ENCODE measurements at places on chromosomes 13 and 19. TPM values are rescaled to one million over a fixed set of nuclear protein-coding genes. Genes with fewer than 3 reads are reported as not detected.
A peak's percentile ranks its signal among the peaks of the same experiment; 100 is the strongest.

DNA sequence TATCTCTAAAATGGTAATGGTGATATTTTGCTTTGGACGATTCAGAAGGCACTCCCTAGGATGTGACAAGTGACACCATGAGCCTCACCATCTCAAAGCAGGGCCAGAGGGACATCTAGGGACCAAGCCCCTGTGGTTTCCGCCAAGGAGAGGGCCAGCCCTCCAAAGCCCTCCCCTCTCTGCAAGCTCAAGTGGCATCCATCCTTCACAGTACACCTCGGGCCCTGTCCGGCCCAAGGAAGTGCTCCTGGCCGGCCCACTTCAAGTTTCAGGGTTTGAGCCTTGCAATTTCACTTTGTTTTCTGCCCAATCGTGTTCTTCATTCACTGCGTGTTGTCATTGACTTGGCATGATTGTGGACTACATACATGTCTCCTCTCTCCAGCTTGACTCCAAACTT is 82.5 kb downstream of the TSHZ3 start:
- no peaks in the 10 kb centered on the region for H3K36me3 ChIP-seq
- H3K4me3 ChIP-seq = no peak overlapping the region
- no peak for DNase-seq
- no peaks in the 10 kb centered on the region for H3K4me1 ChIP-seq
- H3K27ac ChIP-seq = no peak overlapping the region

DNA sequence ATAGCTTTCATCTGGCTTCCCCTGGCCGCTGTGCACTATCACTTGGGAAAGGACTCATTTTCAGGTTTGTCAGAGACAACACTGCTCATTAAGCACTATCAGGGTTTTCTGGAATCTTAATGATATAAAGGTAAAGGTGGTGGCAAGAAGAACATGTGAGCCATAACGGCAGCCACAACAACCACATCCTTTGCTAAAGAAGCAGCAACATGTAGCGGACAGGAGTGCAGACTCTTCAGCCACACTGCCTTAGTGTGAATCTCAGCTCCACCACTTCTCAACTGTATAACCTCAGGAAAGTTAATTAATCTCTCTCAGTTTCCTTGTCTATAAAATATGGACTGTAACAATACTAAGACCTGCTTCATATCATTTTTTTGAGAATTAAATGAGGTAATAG is 24.1 kb upstream of the MIR17HG start:
- H3K27me3 ChIP-seq = no peaks in the 10 kb centered on the region
- H3K27ac ChIP-seq = no peak overlapping the region
- H3K4me3 ChIP-seq = no peak overlapping the region
- no peak for DNase-seq

DNA sequence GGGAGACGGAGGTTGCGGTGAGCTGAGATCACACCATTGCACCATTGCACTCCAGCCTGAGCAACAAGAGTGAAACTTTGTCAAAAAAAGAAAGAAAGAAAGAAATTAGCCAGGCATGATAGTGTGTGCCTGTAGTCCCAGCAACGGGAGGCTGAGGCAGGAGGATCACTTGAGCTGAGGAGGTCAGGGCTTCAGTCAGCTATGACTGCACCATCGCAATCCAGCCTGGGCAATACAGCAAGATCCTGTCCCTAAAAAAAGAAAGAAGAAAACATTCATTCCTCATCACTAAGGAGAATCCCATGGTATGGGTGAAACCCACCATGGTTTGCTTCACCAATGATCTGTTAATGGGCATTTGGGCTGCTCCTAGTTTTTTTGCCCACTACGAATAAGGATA is 13.0 kb upstream of the AP1M2 start:
- H3K4me3 ChIP-seq = no peak overlapping the region
- no peaks in the 10 kb centered on the region for H3K36me3 ChIP-seq
- peaks cover 24% of the 10 kb centered on the region for H3K4me1 ChIP-seq
- no peak overlapping the region for H3K27ac ChIP-seq

GRCh38 chr13:49939321-49939720 is 3.2 kb upstream of the SPRYD7 start:
- H3K27ac ChIP-seq = no peak overlapping the region
- no peaks in the 10 kb centered on the region for H3K4me1 ChIP-seq
- no peak overlapping the region for H3K4me3 ChIP-seq
- no peaks in the 10 kb centered on the region for H3K36me3 ChIP-seq

DNA sequence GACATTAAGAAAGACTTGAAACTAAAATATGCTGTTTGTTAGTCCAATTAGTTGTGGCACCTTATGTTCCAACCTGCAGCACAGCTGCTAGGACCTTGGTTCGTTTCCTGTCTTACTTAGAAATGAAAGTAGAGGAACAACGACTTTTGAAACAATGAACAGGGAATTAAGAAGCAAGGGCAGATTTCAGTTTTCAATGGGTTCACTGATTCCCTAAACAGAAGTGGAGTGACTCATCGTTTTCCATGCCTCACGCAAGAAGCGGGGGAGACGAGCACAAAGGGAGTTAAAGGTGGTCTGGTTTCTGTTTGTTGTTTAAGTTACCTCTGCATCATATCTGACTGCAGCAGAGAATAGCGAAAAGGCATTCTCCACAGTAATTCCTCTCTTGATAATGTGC is 44.8 kb downstream of the PHF11 start:
- H3K4me1 ChIP-seq = no peaks in the 10 kb centered on the region
- no peak overlapping the region for H3K27ac ChIP-seq
- no peak for DNase-seq

DNA sequence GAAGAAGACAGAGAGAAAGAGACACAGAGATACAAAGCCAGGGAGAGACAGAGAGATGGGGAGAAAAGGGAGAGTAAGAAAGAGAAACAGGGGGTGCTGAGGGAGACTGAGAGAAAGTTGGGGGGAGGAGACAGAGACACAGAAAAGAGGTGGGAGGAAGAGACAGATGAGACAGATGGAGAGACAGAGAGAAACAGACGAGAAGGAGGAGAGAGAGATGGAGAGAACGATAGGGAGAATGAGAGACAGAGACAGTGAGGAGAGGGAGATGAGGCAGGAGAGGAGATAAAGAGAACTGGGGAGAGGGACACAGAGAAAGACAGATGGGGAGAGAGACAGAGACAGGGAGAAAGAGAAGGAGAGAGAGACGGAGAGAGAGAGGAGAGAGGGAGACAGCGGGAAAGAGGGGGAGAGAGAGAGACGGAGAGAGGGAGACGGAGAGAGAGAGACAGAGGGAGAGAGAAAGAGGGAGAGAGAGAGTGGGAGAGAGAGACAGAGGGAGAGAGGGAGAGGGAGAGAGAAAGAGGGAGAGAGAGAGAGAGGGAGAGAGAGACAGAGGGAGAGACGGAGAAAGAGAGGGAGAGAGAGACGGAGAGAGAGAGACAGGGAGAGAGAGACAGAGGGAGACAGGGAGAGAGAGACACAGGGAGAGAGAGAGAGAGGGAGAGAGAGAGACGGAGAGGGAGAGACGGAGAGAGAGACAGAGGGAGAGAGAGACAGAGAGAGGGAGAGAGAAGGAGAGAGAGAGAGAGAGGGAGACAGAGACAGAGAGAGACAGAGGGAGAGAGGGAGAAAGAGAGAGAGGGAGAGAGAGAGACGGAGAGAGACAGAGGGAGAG is 12.6 kb downstream of the JOSD2 start:
- H3K36me3 ChIP-seq = no peaks in the 10 kb centered on the region
- no peak overlapping the region for H3K27ac ChIP-seq
- H3K4me3 ChIP-seq = no peak overlapping the region

- H3K36me3 ChIP-seq = peaks cover 34% of the 10 kb centered on the region
- no peaks in the 10 kb centered on the region for H3K4me1 ChIP-seq
- no peak for DNase-seq
- H3K27ac ChIP-seq = no peak overlapping the region
- no peak overlapping the region for H3K4me3 ChIP-seq
- no peaks in the 10 kb centered on the region for H3K27me3 ChIP-seq
Measured at GRCh38 chr19:17517898-17518297, 6.4 kb downstream of the PGLS start.

DNA sequence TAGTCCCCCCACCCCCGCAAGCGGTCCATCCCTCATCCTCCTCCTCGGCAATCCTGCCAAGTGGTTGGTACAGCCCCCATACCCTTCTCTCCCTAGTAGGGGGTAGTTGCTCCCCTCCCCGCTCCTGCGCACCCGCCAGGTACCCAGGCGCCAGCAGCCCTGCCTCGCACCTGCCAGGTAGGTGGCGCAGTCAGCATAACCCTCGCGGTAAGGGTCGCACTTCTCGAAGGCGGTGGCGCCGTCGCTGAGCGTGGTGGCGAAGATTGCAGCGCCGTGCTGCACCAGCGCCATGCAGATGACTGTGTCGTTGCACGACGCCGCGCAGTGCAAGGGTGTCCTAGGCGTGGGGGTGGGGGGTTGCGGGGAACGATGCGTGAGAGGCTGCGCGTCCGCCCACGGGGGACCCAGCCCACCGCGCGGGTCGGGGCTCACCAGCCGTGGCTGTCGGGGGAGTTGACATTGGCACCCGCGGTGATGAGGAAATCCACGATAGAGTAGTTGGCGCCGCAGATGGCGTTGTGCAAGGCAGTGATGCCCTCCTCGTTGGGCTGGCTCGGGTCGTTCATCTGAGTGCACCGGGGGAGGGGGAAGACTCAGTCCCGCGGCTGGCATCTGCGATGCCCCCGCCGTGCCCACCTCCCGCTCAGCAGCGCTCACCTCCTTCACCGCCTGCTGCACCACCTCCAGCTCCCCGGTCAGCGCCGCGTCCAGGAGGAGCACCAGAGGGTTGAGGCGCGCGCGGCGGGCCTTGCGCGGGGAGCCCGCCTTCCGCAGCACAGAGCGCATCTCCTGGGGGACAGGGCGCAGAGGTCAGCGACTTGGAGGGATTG is 15.2 kb upstream of the ERCC2 start:
- no peak overlapping the region for H3K4me3 ChIP-seq
- H3K4me1 ChIP-seq = no peaks in the 10 kb centered on the region
- H3K27me3 ChIP-seq = no peaks in the 10 kb centered on the region
- no peak overlapping the region for H3K27ac ChIP-seq

DNA sequence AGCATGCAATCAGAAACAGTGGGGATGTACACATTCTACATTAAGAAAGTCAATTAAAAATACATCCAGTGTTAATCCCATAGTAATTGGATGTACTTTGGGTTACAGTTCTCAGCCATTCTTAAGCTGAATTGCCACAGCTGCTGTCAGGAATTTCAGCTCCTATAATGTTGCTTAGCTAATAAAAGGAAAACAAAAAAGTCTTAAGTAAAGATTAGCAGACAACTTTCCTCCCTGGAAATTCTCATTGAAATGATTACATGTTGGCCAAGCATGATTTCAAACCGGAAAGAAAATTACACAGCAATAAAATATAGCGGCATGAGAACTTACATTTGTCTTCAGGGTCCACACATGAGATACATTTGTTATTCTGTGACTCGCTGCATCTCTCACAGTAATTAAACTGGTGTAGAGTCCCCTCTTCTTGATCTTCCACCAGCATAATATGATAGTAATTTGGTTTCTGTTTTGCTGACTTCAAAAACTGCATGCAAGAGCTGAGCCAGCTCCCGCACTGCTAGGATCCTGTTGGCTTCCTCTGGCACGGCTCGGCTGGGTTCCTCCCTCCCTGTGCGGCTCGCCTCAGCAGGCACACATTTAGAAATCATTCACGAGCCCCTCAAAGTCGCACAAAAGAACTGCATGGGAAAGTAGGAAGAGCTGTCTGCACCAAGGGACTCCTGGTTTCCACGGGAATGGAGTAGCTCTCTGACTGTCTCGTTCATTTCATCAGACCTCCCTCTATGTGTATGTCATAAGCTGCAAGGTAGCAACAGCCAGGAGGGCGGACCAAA is at the start of gene HTR2A:
Gene HTR2A, minus strand, starts transcription at position 713 of the 797 bp plus-strand sequence. CDS start 1,147 bp downstream, outside the sequence.
- no peaks in the 10 kb centered on the region for H3K27me3 ChIP-seq
- no peaks in the 10 kb centered on the region for H3K4me1 ChIP-seq
- H3K27ac ChIP-seq = peak within 1 kb of the TSS; percentile 89

DNA sequence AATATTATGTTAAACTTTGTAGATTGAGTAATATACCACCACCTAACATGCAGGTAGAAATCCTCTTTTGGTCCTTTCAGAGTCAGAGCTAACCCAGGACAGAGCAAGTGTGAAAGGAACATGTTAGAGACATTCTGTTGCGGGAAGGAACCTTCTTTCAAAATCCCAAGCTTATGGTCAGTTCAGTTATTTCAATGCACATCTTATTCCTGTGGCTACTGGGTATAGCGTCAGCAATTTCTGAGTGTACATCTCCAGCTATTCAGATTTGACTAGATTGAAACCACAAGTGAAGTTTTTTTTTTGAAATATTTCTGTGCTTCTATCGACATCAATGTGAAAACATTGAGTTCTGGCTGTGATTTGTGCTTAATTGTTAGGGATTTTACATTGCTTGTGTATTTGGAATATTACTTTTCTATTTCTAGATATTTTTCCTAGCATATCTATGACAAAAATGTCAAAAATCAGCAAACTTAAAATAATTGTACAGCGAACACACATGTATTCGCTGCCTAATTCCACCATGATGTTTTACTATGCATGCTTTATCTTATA is 165.3 kb downstream of the LMO7 start:
- no peaks in the 10 kb centered on the region for H3K36me3 ChIP-seq
- peaks cover 13% of the 10 kb centered on the region for H3K4me1 ChIP-seq
- H3K27me3 ChIP-seq = no peaks in the 10 kb centered on the region
- H3K4me3 ChIP-seq = peak overlapping the region; percentile 44
- peak overlapping the region; percentile 88 for H3K27ac ChIP-seq

DNA sequence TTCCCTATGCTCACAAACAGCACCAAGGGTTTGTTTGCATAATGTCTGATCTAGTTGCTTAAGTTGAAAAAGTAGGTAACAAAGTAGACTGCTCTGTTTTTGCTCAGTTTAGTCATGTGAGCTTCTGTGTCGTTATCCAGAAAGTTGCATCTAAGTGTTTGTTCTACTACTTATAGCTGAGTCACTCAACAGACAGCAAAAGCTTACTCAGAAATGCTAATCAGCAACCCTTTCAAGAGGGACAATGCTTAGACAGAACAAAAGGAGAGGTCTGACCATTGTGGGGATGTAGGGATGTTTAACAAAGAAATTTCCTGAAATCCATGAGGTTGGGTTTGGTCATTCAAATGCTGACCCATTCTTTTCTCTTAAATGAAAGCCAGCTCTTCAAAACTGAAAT is 106.4 kb downstream of the ATP8A2 start:
- no peak for DNase-seq
- H3K27ac ChIP-seq = no peak overlapping the region
- H3K36me3 ChIP-seq = no peaks in the 10 kb centered on the region
- no peak overlapping the region for H3K4me3 ChIP-seq

Gene ELANE
- total RNA-seq = not detected

Gene SERPINE3
- not detected for total RNA-seq

Gene MISP
- not detected for total RNA-seq

All from ascending aorta (tissue), 2 donors.